ENCODE measurements at places on chromosomes 6 and 20. TPM values are rescaled to one million over a fixed set of nuclear protein-coding genes. Genes with fewer than 3 reads are reported as not detected.

The RREB1 gene
- 1.5 TPM for polyA plus RNA-seq

The LKAAEAR1 gene
- 0.37 TPM for polyA plus RNA-seq

The GPLD1 gene
- 1.5 TPM for polyA plus RNA-seq

The HSPA12B gene
- polyA plus RNA-seq: 0.46 TPM

The SIM1 gene
- polyA plus RNA-seq: not detected

The SLC22A2 gene
- not detected for polyA plus RNA-seq

The INSM1 gene
- not detected for polyA plus RNA-seq

DNA sequence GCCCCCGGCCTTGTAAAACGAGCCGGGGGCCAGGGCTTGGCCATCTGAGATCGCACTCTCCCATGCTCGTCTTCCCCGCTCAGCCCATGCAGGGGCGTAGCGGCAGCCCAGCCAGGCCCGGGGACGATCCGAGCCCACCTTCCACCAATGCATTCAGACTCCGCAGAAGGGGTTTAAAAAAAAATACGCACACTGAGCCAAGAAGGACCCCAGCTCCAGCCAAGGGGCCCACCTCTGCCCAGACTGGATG is 320 bp downstream of the GSTA4 start:
- peak overlapping the region; percentile 97 for H3K27ac ChIP-seq
- no peaks in the 10 kb centered on the region for H3K36me3 ChIP-seq
- peak; percentile 64 for DNase-seq
- H3K27me3 ChIP-seq: no peaks in the 10 kb centered on the region
- peak overlapping the region; percentile 68 for H3K4me3 ChIP-seq
- peaks cover 6% of the 10 kb centered on the region for H3K4me1 ChIP-seq

DNA sequence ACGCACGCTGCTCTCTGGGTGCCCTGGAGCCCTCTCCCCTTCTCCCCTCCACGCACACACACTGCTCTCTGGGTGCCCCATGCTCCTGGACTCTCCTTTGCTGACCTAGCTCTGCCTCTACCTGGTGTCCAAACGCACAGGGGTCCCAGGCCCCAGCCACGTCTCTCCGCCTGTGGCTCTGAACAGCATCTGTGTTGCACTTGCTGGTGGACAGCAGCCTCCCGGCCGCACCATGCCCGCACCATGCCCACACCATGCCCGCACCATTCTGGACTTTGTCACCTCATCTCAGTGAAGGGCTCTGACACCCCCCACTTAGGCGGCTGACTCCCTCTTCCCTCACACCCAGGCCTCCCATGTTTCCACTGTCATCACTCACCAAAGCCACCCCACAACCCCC is 21.8 kb downstream of the TCFL5 start:
- H3K27ac ChIP-seq: no peak overlapping the region
- no peak for DNase-seq
- no peaks in the 10 kb centered on the region for H3K27me3 ChIP-seq
- H3K36me3 ChIP-seq: peaks cover 2% of the 10 kb centered on the region
- peaks cover 8% of the 10 kb centered on the region for H3K4me1 ChIP-seq

GRCh38 chr20:53490620-53491019 is 103.0 kb downstream of the ZNF217 start:
- DNase-seq: no peak
- no peak overlapping the region for H3K27ac ChIP-seq
- peaks cover 14% of the 10 kb centered on the region for H3K4me1 ChIP-seq
- no peak overlapping the region for H3K4me3 ChIP-seq

DNA sequence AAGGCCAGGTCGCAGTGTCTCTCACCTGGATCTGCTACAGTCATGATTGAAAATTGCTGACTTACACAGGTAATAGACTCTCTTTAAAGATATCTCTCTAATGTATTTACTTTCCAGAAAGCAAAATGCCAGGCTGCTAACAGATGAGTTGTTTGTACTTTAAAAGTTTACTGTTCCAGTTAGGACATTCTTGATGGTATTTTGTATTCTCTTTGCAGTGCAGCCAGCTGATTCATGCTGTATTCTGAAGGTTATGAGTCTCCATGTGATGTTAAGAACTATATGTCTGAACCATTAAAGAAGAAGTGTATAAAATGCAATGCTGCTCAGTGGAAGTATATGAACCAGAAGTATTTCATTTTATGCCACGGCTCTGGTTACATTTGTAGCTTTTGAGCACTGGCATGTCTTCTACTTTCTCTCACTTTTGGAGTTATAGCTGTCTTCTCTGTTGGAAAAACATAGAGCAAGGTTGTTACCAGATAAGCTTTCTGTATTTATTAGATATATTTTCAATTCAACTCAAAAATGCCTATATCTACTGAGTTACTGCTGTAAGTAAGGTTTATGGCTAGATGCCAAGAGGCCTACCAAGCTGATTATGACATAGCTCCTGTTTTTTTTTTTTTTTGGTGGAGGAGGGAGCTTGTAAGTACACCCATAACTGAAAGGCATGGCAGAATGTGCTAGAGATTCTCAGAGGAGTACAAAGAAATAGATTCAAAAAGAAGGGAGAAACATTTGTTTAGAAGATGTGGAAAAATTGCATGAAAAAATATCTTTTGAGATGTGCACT is 130.5 kb upstream of the MAN1A1 start:
- no peaks in the 10 kb centered on the region for H3K36me3 ChIP-seq
- no peak for DNase-seq
- no peak overlapping the region for H3K4me3 ChIP-seq
- H3K4me1 ChIP-seq: no peaks in the 10 kb centered on the region
- no peaks in the 10 kb centered on the region for H3K27me3 ChIP-seq
- H3K27ac ChIP-seq: no peak overlapping the region

GRCh38 chr6:109892451-109893435 is 85.4 kb upstream of the GPR6 start:
- no peaks in the 10 kb centered on the region for H3K27me3 ChIP-seq
- no peak overlapping the region for H3K27ac ChIP-seq
- no peak for DNase-seq
- H3K4me1 ChIP-seq: no peaks in the 10 kb centered on the region
- no peaks in the 10 kb centered on the region for H3K36me3 ChIP-seq
- no peak overlapping the region for H3K4me3 ChIP-seq

GRCh38 chr6:7332090-7332745 is 19.2 kb upstream of the SSR1 start:
- no peaks in the 10 kb centered on the region for H3K27me3 ChIP-seq
- no peak overlapping the region for H3K27ac ChIP-seq
- DNase-seq: no peak
- H3K4me1 ChIP-seq: no peaks in the 10 kb centered on the region

DNA sequence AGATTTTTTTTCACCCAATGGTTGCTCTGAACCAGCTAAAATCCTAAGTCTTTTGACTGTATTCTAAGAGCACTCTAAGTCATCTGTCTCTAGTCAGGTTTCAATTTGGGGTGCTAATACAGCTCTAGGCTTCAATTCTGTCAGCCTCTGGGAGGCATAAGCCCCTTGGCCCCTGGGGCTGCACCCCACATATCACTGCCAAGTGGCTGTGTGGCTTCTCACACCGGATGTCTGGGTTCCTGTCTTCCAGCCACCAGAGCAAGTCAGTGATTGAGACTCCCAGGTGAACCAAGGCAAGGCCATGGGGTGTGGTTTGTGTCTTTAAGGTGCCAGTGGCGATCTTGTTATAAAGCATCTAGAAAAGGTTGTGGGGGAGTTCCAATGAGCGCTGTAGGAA is 136.5 kb downstream of the TMEM242 start:
- peaks cover 29% of the 10 kb centered on the region for H3K4me1 ChIP-seq
- H3K36me3 ChIP-seq: peaks cover 79% of the 10 kb centered on the region
- H3K27ac ChIP-seq: no peak overlapping the region
- no peak for DNase-seq

DNA sequence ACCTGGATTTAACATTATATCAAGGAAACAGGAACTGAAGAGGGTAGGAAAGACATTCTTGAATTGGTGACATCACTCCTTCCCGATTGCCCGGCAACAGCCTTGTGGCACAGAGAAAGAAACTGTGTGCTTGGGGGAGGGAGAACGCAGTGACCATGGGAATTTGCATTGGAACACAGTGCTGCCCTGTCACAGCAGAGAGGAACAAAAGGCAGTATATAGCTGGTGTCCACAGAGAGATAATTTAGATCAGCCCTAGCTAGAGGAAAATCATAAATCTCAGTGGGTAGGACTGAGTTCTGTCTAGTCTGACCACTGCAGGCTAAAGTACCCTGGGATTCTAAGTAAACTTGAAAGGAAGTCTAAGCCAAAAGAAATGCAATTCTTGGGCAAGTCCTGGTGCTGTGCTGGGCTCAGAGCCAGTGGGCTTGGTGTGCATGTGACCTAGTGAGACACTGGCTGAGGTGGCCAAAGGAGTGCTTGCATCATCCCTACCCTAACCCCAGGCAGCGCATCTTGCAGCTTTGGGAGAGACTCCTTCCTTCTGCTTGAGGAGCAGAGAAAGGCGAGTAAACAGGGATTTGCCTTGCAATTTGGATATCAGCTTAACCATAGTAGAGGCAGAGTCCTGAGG is 697.6 kb downstream of the HACE1 start:
- DNase-seq: no peak
- no peaks in the 10 kb centered on the region for H3K4me1 ChIP-seq
- no peaks in the 10 kb centered on the region for H3K27me3 ChIP-seq
- no peak overlapping the region for H3K27ac ChIP-seq
- H3K4me3 ChIP-seq: no peak overlapping the region

- H3K4me1 ChIP-seq: no peaks in the 10 kb centered on the region
- H3K36me3 ChIP-seq: no peaks in the 10 kb centered on the region
- no peak for DNase-seq
- no peak overlapping the region for H3K27ac ChIP-seq
Observed at GRCh38 chr6:106439459-106439858, 78.9 kb downstream of the CRYBG1 start.

- peak overlapping the region; percentile 35 for H3K4me3 ChIP-seq
- peak; percentile 74 for DNase-seq
- H3K4me1 ChIP-seq: peaks cover 32% of the 10 kb centered on the region
- H3K36me3 ChIP-seq: no peaks in the 10 kb centered on the region
- peak overlapping the region; percentile 94 for H3K27ac ChIP-seq
- H3K27me3 ChIP-seq: no peaks in the 10 kb centered on the region
Observed at GRCh38 chr6:111591370-111591900, 14.2 kb downstream of the TRAF3IP2 start.

DNA sequence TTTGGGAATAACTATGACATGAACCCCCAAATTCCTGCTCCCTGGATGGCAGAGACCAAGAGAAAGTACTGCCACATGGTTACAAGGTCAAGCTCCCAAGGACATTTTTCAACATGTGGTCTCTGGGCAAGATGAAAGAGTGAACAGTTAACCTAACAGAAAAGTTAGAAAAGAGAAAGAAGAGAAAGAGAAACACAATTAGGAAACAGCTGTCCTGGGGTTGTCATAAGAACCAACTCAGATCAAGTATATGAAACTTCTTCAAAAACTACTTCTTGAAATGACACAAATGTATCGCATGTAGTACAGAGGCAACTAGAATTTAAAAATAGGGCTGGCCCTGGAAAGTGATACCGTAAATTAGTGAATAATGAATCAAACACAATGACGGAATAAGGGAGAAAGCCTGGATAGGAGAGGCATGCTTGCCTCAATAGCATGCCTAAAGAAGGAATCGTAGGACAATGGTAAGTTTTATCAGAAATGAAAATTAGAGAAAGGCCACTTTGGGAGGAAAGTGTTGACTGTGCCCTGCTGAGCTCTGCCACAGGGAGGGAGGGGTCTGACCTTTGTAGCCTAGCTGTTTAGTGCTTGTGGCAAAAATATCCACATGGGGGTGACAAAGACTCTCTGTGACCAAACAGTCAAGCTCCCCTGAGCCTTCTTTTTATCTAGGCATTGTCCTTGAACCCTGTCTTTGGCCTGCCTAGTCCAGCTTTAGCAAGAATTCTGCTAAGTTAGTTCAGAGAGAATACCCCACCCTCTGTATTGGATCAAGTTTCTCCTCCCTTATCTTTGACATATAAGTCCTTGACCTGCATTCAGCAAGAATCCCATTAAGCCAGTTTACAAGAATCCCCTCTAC is 4.3 kb upstream of the DCBLD1 start:
- H3K27ac ChIP-seq: no peak overlapping the region
- no peaks in the 10 kb centered on the region for H3K27me3 ChIP-seq
- H3K36me3 ChIP-seq: no peaks in the 10 kb centered on the region
- DNase-seq: no peak

- H3K27me3 ChIP-seq: no peaks in the 10 kb centered on the region
- H3K4me3 ChIP-seq: no peak overlapping the region
- no peak for DNase-seq
- no peaks in the 10 kb centered on the region for H3K4me1 ChIP-seq
- H3K27ac ChIP-seq: peak overlapping the region; percentile 64
Observed at GRCh38 chr6:56693246-56693607, 50.5 kb upstream of the DST start.

DNA sequence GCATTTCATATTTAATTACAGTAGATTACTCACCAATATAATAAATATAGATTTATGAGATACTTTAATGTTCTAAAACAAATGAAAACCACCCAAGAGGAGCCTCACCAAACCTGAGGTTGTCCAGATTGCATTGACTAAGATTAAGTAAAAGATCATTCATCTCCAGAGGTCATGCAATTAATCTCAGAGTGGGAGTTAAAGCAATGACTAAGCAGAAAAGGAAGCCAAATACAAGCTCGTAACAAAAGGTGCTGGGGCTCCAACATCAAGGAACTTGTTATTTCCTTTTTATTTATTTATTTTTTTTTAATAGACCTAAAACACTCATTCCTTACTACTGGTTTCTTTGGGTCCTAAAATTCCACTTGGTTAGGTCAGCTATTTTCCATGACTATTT is 57.7 kb downstream of the RSPO3 start:
- no peak for DNase-seq
- no peak overlapping the region for H3K27ac ChIP-seq
- no peaks in the 10 kb centered on the region for H3K4me1 ChIP-seq
- no peaks in the 10 kb centered on the region for H3K27me3 ChIP-seq

- no peaks in the 10 kb centered on the region for H3K36me3 ChIP-seq
- no peak overlapping the region for H3K27ac ChIP-seq
- no peaks in the 10 kb centered on the region for H3K27me3 ChIP-seq
- H3K4me3 ChIP-seq: no peak overlapping the region
Observed at GRCh38 chr20:57092112-57092899, 174.1 kb downstream of the BMP7 start.

DNA sequence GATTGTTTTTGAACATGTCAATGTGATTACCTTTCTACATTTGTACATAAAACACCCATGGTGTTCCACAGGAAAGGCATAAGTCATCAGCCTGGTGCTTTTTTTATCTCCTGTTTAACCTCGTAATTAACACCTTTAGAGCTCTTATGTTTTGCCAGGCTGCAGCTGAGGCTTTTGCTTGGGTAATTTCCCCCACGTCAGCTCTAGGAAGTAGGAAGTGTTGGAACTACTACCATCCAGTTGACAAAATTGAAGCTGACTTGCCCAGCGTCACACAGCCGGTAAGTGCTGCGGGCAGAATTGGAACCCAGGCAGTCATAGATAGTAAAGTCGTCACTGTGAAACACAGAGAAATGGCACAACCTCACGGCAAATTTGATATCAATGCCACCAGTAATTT is 86.6 kb upstream of the BMP2 start:
- H3K36me3 ChIP-seq: no peaks in the 10 kb centered on the region
- H3K27ac ChIP-seq: no peak overlapping the region
- H3K4me1 ChIP-seq: no peaks in the 10 kb centered on the region
- H3K4me3 ChIP-seq: no peak overlapping the region
